ENCODE measurements at places on chromosomes 5 and 9.

GRCh38 chr9:134433909-134434882, 107.9 kb downstream of the RXRA start:
- no peak for DNase-seq

DNA sequence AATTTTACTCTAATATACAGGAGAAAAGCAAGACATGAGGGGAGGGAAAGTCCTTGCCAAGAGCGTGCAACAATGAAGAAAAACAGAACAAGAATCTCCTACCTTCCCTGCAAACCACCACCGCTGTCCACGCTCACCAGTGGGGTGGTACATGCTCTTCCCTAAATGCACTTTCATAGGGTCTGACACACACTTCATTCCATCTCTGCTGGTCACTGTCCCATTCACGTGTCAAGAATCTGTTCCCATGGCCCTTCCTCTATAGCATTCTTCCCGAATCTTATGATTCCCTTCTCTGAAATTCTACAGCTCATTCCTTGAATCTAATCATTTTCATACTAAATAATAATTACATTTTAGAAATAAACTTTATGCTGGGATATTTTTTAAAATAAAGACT, 11.4 kb upstream of the DNAH5 start:
- DNase-seq, result no peak

DNA sequence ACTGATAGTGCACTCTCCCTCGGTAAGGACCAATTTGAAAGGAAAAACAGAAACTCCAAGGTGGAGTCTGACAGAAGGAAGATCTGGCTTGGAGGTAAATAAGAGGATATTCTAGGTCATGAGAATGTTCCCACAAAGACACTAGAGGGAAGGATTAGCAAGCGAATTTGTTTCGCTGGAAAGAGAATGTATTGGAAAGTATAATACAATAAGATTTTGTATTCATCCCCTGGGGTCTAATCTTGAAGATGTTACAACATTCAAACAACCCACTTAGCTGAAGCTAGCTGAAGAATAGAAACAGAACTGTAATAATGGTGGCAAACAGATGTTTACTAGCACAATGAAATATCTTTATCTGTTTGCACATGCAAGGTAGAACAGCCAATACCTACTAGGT, 158.7 kb downstream of the GNAQ start:
- DNase-seq, result no peak

DNA sequence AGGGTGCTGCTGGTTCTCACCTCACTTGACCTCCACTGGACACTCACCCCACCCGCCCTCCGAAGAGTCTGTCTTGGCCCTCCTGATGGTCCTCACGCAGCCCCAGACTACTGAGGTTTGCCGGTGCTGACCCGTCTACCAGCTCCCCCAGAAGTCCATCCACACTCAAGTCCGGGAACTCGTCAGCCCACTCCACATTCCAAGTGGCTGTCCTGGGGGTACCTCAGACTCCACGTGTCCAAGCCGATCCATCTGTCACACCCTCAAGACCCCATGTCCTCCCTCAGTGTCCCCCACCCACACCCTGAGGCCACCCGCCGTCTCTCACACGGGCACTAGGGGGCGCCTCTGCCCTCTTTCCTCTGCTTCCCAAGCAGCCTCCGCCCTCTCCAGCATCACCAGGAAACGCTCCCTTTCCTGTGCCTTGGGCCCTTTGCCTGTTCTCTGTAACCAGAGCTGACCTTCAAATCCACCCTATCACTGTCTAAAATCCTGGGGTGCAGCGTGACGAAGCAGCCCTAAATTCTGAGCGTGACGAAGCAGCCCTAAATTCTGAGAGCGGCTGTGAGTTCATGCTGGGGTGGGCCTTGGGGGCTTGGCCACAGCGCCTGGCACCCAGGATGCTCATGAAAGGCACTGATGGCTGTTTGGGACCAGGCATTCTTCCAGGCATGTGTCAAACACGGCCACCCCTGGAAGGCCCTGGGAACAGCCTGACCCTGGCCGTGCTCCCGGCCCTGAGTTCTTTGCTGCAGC, 95.7 kb downstream of the KCNT1 start:
- DNase-seq, result no peak

DNA sequence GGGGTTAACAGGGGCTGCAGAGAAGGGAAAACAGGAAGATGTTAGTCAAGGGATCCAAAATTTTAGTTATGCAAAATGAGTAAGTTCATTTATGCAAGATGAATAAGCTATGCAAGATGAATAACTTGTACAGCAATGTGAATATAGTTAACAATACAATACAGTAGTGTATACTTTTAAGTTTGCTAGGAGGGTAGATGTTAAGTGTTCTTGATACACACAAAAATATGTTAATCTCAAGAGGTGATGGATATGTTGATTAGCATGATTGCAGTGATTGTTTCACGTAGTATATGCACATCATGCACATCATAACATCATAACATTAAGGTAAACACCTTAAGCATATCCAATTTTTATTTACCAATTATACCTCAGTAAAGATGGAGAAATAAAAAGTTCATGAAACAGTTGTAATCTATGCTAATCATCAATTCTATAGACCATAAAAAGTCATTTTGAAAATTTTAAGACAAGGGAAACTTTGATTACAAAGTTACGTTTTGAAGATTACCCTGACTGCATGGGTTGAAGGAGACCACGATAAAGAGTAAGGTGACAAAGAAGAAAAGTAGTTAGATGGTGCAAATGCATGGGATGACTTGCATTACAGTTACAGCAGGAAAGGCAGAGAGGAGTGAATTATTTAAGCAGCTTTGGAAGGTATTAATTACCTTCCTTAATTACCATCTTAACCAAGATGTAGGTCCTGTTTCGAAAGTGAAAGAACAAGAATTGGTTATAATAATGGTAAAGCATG, 31.4 kb downstream of the FAM174A start:
- no peak for DNase-seq

DNA sequence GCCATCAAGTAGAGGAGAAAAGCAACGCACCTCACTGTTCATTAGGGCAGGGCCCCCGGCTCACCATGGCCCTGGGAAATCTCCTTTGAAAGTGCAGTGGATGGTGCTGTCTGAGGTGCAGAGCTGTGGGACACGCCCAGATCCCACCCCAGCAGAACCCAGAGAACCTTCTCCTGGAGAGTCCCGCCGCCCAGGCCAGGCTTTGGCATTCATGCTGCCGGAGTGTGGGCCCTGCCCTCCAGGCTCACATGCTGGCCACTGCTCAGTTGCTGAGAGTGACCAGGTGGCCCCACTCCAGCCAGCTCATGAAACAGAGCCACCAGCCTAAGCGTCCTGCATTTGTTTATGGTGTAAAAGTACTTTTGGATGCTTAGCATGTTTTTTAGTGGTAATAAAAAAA, 23.8 kb upstream of the LRRC14B start:
- DNase-seq, result no peak

GRCh38 chr5:159286420-159287035, 23.4 kb downstream of the UBLCP1 start:
- DNase-seq, result no peak
